SHP77 (cell line): ENCODE measurements at places on chromosomes 13 and 19.

DNA sequence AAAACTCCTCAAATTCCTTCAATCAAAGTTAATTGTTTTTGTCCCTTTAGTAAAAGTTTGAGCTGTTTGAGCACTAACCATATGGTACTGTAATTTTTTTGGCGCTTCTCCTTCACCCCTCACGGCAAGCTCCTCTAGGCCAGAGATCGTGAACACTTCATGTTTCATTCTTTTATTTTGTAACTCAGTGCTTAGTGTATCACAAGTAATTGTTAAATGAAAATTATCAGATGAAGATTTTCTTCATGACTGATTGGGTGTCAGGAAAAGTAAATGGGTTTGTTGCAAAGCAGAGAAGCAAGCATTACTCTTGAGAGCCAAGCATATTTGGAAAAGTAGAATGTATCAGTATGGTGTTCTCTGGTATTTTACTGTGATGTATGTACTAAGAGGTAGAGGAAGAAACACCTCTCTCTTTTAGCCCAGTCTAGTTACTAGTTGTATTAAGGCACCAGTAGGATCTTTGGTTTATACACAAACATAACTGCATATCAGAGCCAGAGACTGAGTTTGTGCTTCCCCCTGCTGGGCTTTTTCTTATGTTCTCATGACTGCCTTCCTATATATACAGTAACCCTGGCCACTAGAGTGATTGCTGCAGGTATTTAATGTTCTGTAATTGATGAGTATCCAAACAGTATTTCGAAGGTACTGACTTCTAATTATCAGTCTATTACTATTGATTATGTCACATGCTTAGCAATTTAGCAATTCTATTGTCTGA is 202.3 kb upstream of the KLHL1 start:
- peak; percentile 39 for DNase-seq

DNA sequence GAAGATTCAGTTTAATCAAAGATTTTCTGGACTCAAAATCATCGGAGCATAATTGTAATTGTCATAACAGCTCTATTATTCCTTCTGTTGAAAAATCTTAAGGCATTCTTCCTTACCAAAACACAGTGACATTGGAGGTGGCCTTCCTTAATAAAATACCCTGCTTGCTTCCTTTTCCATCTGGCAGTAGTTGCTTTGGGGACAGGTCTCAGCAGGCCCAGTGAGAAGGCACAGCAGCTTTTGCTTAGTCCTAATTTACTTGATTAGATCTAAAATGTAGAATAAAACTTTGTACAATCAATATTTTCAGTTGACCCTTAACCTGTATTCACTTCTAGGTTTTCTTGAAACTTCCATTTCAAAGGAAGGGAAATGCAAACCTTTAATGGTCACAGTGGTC is 471.6 kb downstream of the PCDH20 start:
- DNase-seq: no peak

- DNase-seq: peak; percentile 11
Observed at GRCh38 chr19:29478578-29479565, 46.9 kb upstream of the VSTM2B start.

- DNase-seq: no peak
Observed at GRCh38 chr19:19345232-19345631, 24.6 kb downstream of the MAU2 start.

DNA sequence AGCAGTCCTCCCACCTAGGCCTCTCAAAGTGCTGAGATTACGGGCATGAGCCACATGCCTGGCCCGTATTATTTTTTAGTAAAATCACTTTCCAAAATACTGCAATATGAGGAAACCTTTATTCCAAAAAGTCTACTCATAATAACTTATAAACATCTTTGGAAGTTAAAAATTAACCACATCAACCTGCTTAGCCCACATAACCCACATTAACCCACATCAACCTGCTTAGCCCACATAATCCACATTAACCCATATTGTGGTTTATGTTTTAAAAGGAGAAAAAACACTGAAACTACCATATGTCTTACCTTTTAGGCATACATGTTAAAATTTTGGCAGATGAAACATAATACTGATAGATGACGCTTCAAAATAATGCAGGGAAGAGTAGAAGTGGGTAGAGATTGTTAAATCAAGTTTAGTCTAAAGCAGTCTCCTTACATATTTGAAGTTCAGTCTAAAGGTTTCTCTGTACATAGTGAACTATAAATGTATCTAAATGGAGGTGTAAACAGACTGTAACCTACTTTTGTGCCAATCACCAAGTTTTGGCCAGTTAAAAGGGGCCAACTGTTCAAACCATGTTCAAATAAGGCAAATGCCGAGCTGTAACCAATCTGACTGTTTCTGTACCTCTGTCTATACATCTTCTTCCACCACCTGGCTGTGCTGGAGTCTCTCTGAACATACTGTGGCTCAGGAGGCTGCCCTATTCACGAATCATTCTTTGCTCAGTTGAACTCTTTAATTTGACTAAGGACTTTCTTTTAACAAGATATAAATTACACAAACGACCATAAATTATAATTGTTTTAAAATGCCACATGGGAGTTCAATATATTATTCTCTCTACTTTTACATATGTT is 14.5 kb downstream of the KPNA3 start:
- no peak for DNase-seq

DNA sequence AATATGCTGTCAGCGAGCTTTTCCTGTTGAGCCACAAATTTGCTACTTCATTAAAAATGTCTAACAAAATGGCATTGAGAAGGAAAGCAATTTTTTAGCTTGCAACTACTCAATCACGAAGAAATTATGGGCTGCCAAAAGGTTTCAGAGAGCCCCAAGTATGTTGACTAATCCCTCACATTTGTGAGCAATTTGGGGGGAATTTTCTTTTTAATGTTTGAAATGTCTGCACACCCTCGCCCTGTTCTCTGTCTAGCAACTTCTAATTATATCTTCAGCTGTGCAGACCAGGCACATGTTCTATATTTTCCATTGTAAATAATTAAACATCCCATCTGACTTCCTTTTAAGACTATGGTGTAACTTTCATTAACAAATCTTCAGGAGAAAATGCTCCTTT is 192.9 kb downstream of the DCT start:
- no peak for DNase-seq

DNA sequence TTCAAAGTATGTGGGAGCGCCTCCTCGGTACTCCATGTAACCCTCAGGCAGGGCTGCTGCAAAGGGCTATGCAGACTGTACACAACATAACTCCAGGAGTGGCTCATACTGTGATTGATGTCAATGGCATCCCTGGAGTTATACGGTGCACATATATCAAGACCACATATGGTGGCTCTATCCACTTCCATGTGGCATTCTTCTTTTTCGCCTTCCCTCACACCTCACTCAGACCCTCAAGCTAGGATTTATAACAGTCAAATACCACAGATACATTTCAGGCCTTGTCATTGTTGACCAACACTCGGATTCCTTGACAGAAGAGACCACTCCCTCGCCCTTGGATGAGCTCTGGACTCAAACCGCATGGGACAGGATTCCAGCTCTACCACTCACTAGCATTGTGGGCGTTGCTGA is 11.3 kb upstream of the UBL3 start:
- no peak for DNase-seq

DNA sequence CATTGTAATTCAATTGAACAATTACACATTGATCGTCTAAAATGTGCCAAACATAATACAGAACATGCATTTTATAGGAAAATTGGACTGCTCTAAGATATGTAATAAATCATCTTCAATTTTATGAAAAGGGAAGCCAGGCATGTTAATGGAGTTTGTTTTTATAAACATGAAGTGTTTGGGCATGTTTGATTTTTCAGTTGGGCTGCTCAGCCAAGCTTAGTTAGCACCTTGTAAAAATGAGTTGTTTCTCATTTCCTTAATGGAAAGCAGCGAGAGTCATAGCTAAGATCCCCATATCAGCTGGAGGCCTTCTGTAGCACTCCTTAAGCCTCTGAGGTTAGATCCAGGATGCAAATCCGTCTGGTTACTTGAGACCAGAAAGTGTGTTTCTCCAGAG is 422.3 kb downstream of the SPRY2 start:
- DNase-seq: no peak

DNA sequence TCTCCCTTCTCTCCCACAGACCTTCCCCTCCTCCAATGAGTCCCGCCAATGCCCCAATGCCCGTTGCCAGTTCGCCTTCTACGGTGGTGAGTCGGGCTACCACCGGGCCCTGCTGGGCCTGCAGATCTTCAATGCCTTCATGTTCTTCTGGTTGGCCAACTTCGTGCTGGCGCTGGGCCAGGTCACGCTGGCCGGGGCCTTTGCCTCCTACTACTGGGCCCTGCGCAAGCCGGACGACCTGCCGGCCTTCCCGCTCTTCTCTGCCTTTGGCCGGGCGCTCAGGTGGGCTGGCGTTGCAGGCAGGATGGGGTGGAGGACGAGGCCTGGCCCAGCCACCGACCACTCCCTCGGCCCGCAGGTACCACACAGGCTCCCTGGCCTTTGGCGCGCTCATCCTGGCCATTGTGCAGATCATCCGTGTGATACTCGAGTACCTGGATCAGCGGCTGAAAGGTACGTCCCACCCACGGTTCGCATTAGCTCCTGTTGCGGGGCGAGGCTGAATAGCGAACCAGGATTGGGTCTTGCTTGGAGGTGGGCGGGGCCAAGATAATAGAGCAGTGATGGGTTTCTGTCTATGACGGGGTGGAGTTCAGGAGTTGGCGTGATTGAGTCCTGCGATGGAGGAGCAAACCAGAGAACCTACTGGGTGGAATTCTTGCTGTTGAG is 11.1 kb downstream of the SLC44A2 start:
- DNase-seq: no peak

GRCh38 chr19:49863254-49863934 is 4.0 kb downstream of the PNKP start:
- no peak for DNase-seq

- no peak for DNase-seq
Observed at GRCh38 chr19:4581666-4582553, 22.4 kb upstream of the SEMA6B start.

DNA sequence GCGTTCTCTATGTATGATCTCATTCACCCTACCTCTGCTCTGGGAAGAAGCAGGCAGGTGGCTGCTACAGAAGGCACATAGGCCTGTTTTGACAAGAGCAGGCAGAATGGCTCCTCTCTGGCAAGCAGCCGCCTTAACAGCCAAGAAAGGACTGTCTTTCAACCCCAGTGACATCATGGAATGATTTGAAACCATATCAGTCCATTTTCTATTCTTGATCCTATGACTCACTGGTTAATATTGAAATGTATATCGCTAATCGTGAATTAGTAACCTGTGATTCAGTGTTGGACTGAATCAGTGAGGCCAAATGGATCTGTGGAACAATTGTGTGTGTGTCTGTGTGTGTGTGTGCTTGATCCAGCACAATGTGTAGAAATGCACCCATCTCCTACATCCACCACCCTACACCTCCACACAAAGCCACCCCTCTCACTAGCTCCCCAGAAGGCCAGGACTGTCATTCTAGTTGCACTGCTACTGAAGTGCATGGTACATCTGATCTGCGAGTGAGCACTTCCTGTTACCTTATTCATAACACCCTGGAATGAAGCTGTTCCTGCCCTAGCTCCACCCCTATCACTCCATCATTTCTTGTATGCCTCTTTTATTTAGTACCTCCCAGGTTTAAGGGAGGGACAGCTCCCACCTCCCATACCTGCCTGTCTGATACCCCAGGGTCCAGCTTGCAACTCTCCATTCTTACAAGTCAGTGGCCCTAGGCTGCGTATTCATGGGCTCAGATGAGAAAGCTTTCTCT is 460.0 kb downstream of the FOXO1 start:
- no peak for DNase-seq
